ENCODE measurements at places on chromosomes 12 and 14. TPM values are rescaled to one million over a fixed set of nuclear protein-coding genes. Genes with fewer than 3 reads are reported as not detected.

The FGF23 gene
- not detected for total RNA-seq

DNA sequence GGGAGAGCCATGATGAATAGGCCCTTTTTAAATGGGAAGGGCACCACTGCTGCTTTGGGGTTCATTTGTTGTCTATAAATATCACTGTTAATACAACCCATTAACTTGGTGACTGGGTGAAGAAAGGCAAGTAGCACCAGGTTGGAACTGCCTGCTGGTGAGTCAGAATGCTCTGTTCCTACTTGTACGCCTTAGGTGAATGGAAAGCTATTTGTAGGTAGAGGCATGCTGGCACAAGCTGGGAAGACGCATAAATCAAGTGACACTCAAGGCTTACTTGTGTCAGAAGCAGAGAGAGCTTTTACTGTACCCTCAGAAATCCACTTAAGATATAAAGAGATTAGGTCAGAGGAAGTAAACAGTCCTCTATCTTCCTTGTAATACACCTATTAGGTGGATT, 142.5 kb downstream of the TMX1 start:
- DNase-seq = no peak

GRCh38 chr12:107144990-107145389, 51.6 kb upstream of the CRY1 start:
- no peak for DNase-seq

DNA sequence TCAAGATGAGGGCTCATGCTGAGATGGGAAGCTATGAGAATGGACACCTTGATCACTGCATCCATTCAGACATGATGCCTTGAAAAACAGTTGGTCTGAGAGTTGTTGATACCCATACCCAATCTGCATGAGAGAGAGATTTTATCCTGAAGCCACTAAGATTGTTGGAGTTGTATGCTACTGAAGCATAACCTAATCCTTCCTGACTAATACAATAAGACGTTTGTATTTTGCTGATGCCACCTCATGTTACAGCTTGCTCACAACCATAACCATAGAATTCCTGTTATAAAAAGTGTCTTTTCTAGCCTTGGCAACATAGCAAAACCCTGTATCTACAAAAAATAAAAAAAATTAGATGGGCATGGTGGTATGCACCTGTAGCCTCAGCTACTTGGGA, 12.7 kb upstream of the SERPINA1 start:
- no peak for DNase-seq

- no peak for DNase-seq
These were observed 9.0 kb upstream of the CDH24 start for GRCh38 chr14:23066368-23066767.

Data from MG63 (cell line).